ENCODE measurements at places on chromosomes 5 and 9.

- DNase-seq, result no peak
Observed at GRCh38 chr5:51382521-51383130, 622 bp upstream of the ISL1 start.

DNA sequence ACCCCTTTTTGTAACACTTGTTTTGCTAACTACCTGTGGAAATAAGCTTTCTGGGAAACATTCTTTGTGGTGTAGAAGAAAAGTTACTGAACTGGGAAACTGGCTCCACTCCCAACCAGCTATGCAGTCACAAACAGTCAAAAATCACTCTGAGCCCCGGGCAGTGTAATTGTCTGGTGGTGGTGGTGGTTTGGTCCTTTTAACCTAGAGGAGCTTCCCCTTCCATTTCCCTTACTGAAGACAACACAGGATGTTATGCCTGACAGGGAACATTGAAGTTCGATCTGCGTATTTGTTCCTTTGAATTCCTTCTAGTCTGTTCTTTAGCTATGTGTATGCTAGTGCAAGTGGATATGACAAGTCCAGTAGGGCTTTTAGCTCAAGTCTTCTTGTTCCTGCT is 56.8 kb upstream of the TBCA start:
- DNase-seq, result no peak

GRCh38 chr9:95845751-95846150 is 29.7 kb upstream of the ERCC6L2 start:
- DNase-seq, result no peak

- DNase-seq, result no peak
Observed at GRCh38 chr9:89951675-89952074, 346.9 kb downstream of the GADD45G start.

DNA sequence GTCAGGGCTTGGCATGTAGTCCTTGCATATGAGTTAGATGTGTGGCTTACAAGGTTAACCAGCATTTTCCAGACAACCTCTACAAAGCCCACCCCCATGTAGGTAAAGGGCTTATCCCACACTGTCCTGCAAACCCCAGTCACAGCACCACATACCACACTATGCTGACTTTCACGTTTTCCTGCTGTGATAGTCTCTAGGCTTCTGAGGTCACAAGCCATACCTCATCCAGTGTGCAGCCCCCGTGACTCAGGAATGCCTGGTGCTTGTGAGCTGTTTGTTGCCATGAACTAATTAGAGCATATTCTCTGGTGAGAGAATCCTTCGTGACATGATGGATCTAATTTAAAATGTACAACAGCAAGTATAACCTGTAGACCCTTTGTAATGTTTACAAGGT is 50.8 kb downstream of the ERAP1 start:
- no peak for DNase-seq

DNA sequence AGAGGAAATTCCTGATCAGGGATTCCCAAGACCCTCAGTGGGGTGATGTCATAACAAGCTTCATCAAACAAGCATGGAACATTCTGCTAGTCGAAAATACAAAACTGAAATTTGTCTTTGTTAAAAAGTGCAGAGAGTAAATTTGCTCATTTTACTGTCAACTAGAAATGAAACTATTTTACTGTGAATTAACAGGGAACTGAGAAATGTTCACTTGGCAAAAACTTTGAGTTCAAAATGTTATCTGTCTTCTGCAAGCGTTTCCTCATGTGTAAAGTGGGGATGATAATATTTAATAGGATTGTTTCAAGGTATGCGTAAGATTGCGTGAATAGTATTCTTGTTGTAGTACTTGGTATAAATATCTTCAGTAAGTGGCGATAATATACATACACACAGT is 45.4 kb downstream of the ALDH1A1 start:
- no peak for DNase-seq

- DNase-seq, result no peak
Observed at GRCh38 chr5:1753490-1753889, 46.1 kb downstream of the MRPL36 start.

- DNase-seq, result no peak
Observed at GRCh38 chr9:36486933-36487481, 85.7 kb upstream of the MELK start.

GRCh38 chr9:133303266-133304157 is 28.5 kb upstream of the ABO start:
- DNase-seq, result no peak

DNA sequence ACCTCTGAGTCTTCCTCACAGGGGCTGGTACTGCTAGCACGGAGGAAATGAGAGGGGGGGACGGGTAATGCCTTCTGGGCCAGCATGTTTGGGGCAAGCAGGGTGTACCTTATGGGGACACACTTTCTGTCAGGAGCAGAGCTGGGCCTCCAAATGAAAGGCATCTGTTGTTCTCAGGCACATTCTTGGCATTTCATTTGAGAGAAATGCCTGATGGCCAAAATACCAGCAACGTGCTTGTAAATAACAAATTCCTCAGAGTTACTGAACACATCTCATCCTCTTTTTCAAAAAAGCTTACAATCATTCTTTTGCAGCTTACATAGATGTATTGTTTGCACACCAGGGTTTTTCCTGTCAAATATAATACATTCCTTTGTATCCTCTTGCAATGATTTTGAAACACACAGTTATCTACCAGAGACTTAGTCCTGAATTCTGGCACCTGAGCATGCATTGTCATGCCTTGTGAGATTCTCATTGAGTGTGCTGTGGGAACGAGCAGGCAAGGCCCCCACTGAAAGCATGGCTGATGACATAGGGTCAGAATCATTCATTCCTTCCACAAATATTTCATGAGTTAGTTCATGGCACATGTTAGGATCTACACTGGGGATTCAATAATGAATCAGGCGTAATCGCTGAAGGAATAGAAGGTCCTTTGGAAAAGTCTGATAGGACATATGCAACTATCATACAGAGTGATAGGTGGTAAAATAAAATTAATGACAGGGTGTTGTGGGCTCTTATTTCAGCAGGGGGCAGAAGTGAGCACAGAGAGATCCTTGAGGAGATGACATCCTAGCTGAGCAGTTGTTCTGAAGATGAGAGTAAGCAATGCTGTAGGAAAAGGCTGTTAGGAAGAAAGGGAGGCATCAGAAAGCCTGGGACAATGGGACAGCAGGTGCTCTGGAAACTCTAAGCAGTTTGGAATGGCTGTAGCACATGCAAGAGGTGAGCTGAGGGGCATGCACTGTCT is 260.9 kb upstream of the TUT7 start:
- DNase-seq, result no peak

GRCh38 chr5:74327339-74327685 is 313.2 kb downstream of the ENC1 start:
- DNase-seq, result no peak

GRCh38 chr9:135708164-135708563 is 6.2 kb downstream of the KCNT1 start:
- no peak for DNase-seq

DNA sequence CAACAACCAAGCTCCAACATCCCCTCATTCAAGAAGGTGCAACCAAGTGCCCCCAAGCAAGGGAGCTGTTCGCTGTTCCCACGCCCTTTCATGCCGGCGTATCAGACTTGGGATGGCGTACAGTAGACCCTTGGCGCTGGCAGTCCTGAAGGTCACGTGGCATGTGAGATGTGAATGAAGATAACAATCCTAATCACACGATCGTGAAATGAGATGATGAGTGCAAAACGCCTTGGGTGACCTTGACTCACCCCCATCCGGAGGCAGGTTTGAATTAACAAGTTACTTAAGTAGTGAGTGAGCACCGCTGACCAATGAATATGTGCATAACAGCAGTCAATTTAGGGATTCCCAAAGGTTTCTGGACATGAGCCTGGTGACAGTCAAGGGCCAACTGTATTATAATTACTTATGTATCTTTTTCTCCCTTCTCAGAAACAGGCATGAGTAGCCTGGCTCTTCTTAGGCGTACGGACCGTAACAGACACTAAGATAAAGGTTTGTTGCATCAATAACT is 150.2 kb downstream of the TTLL11 start:
- no peak for DNase-seq

DNA sequence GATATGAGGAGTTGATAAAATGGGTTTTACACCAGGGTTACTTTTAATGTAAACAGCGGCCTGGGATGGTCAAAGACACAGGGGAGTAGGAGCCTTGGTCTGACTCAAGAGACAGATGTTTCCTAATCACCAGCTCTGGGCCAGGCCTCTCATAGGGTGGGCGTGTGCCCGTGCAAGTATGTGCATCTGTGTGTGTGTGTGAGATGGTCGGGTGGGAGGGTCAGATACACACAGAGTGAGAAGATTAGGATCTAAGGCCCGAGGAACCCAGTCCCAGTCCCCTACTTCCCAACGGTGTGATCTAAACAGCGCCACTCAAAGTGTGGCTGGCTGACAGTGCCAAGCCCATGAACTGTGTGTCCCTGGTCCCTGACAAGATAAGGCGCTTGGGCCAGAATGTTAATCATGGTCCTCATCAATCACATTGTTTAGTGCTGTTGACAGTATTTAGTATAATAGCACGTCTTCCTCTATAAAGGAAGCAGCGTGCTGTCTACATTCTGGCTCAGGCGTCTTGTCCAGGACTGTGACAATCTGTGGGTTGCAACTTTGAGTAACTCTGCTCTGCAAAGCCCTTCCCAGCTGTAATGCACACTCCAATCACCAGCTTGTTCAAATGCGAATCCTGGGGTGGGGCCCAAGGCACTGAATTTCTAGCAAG is 173.7 kb downstream of the DAB2IP start:
- no peak for DNase-seq

DNA sequence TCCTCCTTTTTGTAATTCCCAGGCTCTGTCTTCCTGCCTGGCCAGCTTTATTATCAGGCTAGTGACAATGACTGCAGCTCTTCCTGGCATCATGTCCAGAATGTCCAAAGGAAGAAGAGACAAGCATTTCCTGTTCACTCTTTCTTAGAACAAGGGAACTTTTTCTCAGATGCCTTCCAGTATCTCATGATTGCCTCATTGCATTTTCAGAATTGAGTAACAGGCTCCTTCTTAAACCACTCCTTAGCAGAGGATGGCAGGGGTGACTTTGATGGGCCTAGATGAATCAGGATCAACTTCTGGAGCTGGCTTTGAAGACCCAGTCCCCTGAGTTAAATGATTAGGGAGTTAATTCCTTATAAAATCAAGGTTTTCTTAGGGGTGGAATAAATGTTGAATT is 92.9 kb upstream of the RASGRF2 start:
- DNase-seq, result no peak

DNA sequence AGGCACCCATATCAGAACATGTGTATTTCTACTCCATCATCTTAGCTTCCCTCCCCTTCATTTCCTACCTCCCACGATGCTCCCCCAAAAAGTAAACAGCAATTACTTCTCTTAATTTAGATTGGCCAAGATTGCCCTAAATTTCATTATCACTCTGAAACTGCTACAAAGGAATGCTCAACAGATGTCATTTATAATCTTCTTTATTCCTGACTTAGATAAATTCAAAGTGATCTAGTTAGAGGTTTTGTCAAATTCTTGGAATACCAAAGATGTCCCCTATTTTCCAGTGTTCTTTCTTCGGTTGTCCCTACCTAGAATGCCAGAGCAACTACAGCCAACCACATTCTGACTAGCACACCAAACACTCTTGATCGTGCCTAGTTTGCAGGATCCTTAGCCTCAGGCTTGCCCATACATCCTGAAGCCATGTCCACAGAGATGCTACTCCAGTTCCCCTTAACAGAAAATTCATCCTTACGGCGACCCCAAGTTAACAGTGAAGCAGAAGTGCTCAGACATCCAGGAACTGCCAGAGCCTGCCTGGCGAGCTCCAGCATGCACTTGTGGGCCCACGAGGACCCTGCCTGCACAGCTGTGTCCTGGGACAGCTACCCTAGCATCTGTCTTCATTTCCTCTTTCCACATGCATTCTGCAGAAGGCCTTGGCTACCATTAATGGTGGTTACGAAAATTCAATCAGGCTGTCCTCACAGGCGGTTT is 31.6 kb downstream of the DAP start:
- DNase-seq, result no peak

DNA sequence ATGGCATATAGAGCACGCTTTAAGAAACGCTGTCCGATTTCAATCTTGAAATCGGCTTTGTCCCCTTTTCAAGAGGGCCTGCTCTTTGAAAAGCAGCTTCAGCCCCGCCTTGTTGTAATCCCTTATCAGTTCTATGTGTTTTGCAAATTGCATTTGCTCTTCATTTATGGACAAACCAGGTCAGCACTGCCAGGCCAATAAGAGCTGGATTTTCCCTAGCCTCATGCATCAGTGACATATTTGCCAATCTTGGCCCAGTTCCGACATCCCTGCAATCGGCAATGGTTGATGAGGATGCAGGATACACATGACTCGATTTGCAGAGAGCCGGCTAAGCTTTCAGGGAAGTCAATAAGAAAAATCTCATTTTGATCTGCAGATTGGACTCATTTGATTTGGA is 529.1 kb upstream of the CLINT1 start:
- no peak for DNase-seq

DNA sequence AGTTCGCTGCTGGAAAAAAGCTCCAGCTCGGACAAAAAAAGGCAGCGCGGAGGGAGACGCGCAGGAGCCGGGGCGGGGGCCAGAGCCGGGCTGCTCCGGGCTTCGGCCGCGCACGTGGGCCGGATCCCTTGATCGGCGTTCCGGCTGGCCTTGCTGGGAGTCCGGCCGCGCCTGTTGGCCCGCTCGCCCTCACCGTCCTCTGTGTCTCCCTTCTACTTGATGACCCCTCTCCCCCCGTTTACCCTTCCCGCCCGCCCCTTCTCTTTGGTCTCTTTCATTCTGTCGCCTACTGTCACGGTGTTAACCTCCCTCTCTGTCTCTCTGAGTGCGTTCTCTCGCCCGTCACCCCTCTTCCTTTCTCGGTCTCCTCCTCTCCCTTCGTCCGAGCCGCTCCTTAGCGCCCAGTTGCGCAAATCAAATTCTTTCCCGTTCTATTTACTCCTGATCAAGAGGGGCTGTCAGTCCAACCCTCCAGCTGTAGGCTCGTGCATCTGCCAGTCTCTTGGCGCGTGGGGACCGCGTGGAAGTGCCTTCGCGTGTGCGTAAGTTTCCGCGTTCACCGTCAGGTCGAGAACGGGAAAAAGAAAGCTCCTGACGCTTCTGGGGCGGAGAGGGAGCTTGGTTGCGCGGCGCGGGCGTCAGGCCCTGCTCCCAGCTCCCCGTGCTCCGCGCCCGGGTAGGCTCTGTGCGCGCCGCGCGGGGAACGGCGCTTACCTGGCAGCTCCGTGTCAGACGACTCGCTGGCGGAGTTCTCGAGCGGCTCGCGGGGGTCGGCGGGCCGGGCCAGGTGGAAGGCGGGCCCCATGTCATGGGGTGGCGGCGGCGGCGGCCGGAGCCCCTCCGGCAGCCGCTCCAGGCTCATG is 798 bp downstream of the PITX1 start:
- DNase-seq, result no peak

DNA sequence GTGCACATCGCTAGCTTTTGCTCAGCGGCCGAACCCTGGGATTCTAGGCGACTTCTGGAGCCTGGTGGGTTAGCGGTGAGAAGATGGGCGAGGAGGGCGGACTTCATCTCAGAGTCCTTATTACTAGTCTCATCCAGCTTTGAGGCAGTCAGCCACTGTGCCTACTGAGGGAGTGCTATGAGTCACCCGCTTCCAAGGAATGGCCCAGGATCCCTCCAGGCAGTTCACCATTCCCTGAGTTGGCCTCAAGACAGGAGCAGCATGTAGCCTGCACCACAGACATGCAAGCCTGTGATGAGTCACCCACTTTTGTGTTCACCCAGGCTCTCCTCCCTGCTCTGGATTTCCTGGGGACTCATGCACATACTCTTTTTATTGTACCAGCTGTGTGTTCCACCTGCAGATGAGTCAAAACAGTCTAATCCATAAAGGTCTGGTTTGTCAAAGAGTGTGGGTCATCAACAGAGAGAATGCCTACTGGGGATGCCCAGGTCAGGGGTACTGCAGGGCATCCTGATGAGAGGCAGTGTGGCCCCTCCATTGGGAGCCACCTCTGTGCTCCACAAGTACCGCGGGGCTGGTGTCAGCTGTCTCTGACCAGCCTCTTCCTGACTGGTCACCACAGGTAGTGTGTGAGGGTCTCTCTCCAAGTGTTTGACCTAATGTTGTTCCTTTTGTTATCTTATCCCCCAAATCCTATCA is 20.2 kb downstream of the SLC22A5 start:
- no peak for DNase-seq
